Psoas muscle (tissue), 8 donors: ENCODE measurements at places on chromosomes 3 and 15.

- DNase-seq, result no peak
Observed at GRCh38 chr15:28021281-28022039, 77.7 kb downstream of the OCA2 start.

DNA sequence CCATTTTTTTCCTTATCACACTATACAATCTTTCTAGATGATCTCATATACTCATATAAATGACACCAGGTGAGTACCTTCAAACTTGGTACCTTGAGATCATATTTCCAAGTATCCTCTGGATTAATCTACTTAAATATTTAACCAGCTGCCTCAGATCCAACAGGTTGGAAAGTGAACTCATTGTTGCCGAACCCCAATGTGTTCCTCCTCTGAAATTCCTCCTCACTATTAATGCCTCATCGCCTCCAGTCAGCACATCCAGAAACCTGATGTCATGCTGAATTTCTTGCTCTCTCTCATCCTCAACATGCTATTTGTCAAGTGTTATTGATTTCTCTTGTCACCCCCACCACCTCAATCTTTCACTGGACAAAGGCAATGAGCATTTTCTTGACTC is 221.8 kb downstream of the FMN1 start:
- DNase-seq, result no peak

DNA sequence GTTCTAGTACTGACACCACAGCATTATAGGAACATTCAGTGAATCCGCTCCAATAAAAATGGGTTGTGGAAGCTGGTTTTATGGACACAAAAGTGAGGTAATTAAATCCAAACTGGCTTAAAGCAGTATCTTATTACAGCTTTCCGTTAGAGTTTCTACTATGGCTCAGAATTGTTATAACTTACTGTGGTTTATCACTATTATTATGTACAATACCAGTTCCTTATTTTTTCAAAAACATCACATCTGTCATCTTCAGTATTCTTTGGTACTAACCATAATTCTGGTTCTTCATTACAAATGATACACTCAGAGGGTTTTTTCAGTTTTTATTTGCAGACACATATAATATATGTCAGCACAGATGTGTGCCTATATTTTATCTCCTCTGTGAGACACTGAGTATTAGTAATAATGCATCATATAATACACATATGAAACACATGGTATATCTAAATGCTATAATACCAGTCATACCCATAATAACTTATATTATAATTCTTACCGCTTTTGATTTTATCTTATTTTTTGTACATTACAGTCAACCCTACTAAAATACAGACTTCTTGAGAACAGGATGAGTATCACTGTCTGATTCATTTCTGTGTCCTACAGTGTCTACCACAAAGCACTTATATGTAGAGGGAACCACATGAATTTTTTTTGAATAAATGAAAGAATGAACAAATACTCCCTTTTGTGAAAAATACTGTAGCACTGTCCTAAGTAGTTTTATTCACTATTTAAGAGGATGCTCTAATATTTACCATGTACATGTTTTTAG is 39.0 kb downstream of the CMSS1 start:
- DNase-seq, result no peak

GRCh38 chr3:196555295-196555694 is 13.1 kb downstream of the WDR53 start:
- DNase-seq, result no peak

- no peak for DNase-seq
Observed at GRCh38 chr3:193237030-193237429, 4.0 kb upstream of the PLAAT1 start.

GRCh38 chr3:59873576-59874230 is 823.9 kb upstream of the CFAP20DC start:
- no peak for DNase-seq

GRCh38 chr3:45343947-45344346 is 44.4 kb upstream of the LARS2 start:
- DNase-seq, result no peak

DNA sequence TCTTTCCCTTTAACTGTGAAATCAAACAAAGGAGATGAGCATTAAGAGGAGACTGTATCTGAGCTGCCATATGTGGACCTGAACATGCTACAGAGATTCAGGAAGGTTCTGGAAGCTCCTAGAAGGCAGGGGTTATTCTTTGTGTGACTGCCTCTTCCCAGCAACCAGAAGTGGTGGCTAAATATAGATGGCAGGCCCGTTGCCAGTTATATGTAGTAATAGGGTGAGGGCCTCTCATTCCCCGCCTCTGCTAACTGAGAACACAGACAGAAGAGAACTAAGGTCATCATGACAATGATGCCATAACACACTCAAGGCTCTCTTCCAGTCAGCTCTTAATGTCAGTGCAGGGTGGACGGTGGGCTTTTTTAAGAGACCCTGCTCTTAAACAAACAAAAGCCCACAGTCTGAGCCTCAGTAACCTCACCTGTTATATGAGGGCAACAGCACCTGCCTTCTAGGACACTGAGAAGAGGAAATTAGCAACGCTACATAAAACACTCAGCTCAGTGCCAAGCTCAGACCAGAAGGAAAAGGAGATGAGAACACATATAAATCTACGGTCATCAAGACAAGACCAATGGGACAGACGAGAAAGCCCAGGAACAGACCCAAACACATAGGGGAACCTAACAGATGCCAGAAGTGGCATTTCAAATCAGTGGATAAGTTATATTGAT is 22.3 kb downstream of the CFAP92 start:
- DNase-seq, result peak; percentile 52

DNA sequence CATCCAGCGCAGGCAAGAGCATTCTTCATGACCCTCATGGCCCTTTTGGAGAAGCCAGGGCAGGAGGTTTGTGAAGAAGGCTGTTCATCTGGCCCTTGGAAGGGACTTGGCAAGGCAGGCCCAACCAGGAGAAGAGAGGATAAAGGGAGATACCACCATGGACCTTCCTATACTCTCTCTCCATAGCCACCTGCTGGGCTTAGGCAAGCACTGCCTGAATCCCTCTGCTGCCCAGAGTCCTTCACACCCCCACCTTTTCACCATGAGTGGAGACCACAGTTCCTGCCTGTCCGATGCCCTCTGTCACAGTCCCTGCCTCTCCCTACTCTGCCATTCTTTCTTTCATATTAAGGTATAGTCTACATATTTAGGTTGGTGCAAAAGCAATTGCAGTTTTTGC is 10.6 kb upstream of the SFMBT1 start:
- no peak for DNase-seq

DNA sequence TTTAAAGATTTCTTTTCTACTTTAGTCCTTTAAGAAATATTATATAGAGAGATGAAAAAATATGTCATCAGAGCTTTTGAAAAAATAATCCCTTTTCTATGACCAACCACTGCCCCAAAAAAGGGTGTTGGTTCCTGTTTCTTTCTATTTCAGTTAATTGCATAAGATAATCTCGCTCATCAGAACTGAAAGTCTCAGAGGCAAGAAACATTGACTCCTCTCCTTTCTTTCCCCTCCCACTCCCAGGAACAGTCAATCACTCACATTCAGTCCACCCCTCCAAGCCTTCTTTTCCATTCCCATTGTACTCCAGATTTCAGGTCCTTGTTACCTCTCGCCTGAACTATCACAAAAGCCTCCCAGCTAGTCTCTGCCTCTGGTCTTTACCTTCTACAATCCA is 153.7 kb upstream of the ABI3BP start:
- DNase-seq, result no peak

- DNase-seq, result no peak
Observed at GRCh38 chr3:27719314-27720003, 2.7 kb downstream of the EOMES start.

DNA sequence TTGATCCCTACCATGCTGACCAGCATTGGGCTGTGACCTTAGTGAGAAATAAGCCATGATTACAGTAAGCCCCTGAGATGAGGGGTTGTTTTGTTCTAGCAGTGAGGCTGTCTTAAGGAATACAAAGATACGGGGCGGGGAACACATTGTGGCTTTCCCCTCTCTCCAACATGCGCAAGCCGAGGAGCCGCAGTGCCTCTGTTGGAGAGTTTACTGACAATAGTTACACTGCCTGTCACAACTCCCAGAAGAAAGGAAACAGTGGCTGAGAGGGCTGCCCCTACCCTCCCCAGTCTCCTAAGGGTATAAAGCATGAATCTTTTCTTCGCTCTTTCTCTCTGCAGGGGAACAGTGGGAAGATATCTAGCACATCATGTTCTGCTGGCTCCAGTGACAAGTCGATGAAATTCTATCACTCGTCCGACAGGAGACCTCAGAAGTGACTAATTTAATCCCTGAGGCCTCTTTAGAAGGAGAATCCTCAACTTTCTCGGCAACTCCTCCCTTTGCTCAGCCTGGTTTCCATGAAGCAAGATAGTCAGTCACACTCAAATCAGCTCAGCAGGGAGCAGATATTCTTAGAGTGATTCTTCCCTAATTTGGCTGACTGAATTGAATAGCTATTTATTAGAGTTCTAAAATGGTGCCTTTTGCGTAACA is 409.0 kb upstream of the PROK2 start:
- DNase-seq, result no peak

- DNase-seq, result no peak
Observed at GRCh38 chr15:45199136-45199810, 11.5 kb upstream of the SHF start.

GRCh38 chr3:31465999-31466398 is 66.7 kb upstream of the STT3B start:
- DNase-seq, result no peak

- no peak for DNase-seq
Observed at GRCh38 chr15:100901702-100902435, 17.3 kb upstream of the LRRK1 start.

DNA sequence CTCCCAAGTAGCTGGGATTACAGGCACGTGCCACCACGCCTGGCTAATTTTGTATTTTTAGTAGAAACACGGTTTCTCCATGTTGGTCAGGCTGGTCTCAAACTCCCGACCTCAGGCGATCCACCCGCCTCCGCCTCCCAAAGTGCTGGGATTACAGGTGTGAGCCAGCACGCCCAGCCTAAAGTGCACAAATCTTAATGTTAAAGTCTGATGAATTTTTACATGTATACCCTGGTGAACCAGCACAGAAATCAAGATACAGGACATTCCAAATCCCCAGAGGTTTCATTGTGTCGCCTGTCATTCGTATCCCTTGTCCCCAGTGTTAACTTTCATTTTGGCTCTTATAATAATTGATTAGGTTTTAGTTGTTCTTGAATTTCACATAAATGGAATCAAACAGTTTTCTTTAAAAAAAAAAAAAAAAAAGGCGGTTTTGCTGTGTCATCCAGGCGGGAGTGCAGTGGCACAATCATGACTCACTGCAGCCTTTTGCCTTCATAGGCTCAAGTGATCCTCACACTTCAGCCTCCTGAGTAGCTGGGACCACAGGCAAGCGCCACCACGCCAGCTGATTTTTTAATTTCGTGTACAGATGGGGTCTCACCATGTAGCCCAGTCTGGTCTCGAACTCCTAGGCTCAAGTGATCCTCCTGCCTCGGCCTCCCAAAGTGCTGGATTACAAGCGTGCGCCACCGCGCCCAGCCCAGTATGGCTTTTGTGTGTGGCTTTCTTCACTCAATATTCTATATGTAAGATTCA is 1.5 kb upstream of the TM4SF19 start:
- DNase-seq, result no peak

DNA sequence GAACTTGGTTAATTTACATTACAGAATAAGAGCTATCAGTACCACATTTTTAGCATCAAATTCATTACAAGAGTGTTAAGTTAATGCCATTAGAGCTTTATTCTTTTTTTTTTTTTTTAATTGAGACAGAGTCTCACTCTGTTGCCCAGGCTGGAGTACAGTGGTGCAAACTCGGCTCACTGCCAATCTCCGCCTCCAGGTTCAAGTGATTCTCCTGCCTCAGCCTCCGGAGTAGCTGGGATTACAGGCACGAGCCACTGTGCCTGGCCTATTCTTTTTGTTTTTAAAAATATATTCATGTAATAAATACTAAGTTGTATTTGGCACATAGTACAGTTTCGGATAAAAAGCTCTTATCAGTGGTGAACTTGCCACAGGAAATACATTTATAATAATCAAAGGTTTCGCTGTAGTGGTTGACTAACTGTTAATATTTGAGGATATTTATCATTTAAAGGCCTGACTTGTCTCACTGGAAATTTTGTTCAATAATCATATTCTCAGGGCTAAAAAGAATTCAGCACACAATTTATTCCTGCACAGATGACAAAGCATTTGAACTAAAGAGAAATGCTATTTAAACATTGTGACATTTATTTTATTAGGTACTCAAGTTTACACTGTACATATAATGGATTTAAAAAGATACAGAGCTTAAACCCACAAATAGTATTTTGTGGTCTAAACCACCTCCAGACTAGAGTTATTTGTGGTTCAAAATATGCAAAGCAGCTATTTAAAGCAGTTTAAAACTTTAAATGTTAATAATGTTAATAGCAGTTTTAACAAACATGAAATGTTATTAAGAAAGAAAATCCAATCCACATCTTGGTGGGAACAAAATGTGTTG is 6.1 kb upstream of the LEKR1 start:
- no peak for DNase-seq

GRCh38 chr3:51538115-51538458 is 432 bp upstream of the RAD54L2 start:
- no peak for DNase-seq

DNA sequence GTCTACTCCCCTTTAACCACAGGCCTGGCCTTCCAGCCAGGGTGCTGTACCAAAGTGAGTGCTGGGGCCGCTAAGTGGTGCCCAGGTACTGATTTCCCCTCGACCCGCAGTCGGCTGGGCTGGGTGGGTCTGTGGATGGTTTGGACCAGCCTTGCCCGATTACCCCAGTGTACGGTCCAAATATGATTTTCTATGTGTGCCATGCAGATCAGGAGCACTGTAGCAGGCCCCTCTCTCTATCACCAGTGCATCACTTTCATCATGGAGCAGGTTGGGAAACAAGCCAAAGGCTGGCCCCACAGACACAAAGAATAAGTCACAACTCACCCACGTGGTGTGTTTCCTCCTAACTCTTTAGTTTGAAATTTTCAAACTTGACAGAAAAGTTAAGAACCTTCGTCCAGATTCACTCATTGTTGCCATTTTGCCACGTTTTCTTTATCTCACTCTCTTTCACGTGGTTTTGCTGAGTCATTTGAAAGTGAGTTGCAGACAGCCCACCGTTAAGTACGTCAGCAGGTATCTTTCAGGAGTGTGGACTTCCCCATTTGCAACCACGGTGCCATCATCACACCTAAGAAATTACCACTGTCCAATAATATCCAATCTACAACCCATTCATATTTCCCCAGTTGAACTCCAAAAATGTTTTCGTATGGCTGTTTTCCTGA is 37.0 kb downstream of the ZNF710 start:
- DNase-seq, result peak; percentile 5

GRCh38 chr3:38047896-38048295 is 8.9 kb downstream of the DLEC1 start:
- no peak for DNase-seq

DNA sequence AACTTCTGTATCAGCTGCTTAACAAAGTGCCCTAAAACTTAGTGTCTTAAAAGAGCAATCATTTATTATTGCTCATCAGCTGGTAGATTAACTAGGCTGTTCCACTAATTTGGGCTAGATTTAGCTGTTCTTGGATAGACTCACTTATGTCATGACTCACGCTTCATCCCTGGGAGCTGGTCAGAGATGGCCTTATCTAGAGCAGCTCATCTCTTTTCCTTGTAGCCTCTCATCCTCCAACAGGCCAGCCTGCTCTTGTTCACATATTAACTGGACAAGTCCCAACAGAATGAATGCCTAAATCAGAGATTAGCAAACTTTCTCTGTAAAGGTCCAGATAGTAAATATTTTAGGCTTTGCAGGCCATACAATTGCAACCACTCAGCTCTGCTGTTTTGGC is 66.9 kb upstream of the PLAAT1 start:
- no peak for DNase-seq
